ENCODE measurements at places on chromosomes 4 and X.

DNA sequence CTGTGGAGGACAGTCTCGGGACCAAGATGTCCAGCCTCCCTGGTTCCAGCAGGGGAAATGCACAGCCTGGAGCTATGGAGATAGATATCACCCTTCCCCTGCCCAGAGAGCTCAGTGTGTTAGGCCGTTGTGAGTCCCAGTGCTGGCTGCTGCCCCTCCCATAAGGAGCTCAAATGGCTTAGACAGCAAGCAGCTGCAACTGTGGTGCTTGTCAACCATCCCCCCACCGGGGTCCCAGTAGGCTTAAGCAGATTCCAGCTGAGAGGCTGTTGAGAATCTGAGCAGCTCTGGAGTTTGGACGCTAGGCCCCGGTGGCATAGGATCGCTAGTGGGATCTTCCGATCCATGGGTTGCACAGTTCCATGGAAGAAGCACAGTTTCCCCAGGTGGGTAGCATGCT lies 181.8 kb upstream of the POF1B start:
- DNase-seq, result no peak

GRCh38 chr4:181018913-181019312 lies 1224.3 kb upstream of the TENM3 start:
- DNase-seq, result no peak

DNA sequence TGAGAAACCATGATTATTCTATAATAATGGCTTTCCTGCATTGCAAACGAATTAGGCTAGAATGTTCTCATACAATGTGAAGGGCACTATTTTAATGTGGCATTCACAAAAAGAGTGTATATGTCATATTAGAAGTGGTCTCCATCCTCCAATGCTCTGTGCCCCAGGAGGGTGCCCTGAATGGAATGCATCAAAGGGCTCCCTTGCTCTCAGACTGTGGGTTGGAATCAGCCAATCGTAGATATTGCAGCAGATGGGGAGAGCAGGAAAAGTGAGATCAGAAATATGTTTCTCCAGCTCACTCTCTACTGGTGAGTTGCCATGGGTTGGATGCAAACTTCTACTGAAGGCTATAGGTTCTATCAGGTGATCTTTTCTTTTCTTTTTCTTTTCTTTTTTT lies 11.9 kb upstream of the NSUN7 start:
- no peak for DNase-seq

GRCh38 chr4:175457956-175458355 lies 354.1 kb downstream of the GPM6A start:
- DNase-seq, result no peak

DNA sequence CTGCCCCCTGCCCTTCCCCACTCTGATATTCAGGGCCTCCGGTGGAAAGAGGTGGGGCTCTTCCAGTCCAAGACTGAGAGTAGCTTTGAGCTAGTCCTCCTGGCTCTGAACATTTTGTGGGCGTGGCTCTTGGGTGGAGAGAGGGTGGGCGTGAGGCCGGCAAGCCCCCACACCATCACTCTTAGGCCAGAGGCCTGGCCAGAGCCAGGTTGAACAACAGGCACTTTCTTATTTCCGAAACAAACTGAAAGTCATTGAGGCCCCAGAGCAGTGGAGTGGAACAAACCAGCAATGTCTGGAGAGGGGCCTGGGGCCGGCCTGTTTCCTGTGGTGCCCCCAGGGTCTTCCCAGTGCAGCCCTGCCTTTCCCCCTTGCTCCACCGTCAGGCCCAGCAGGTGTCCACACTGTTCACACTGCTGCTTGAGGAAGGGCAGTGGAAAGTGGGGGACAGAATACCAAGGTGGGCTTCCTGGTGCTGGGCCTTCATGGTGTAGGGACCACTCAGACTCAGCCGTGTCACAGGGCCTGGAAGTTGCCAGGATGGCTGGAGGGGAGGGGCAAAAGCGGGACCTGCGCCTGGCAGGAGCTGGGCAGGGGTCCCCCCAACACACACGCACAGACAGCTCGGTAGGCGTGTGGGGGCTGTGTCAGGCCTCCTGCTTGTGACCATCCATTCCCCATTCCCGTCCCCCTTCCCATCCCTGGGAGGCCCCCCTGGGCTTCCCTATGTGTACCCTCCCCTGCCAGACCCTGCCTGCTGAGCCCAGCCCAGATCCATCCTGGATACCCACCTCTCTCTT lies 2.9 kb downstream of the ADRA2C start:
- no peak for DNase-seq

- DNase-seq, result no peak
Measured at GRCh38 chrX:48711929-48712505, 15.5 kb downstream of the SUV39H1 start.

- no peak for DNase-seq
Measured at GRCh38 chr4:128386761-128387599, 99.4 kb upstream of the PGRMC2 start.

DNA sequence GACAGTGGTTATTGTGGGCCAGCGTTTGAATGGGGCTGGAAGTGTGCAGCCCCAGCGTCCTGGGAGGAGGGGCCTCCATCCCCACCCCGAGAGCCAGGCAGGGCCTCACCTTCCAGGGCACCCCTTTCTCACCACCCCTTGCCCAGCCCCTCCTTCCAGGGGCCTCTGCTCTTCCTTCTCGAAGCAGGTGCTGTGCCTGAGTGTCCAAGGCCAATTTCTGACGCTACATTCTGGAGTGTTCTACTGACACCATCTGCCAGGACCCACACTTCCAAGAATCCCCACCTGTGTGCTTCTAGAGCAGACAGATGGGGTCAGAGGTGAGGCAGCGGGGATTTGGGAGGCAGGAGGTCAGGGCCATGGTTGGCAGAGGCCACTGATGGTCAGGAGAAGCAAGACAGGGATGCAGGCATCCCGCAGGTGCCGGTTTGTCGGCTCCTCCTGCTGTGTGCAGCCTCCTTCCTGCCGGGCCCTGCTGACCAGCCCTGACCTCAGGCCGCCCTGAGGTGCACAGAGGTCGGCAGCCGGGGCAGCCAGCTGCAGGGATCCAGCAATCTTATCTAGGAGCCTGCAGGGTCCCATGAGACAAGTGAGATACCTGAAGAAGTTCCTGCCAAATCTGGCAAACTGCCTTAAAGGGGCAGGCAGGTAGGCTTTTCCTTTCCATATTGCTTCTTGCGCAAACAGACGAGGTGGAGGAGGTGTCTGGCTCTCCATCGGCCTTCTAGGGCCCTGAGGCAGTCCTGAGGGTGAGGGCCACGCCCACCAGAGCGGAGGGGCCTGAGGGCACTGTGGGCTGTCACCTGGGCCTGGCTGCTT lies 18.8 kb downstream of the MSANTD1 start:
- DNase-seq, result no peak
